Stimulated activated CD8-positive, alpha-beta memory T cell treated with anti-CD3 and anti-CD28 coated beads, Interleukin-7, amount 100 ng/mL, for 1 hour (primary cell): ENCODE measurements at places on chromosomes 5 and 9.

DNA sequence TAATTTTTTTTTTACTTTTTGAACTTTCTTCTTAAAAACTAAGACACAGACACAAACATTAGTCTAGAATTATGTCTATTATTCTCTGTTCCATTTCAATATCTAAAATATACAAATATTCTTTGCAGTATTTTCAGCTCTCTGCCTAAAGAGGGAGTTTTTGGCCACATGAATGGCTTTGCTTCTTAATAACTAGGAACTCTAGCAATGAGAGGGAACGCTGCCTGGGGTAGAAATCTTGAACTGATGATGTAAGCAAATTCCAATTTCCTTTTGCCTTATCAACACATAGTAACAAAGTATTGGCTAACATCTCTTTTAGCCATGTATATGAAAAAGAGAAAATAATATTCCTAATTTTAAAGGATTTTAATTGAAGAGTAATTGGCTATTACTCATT, 51.9 kb downstream of the SLC25A46 start:
- no peak for DNase-seq

GRCh38 chr9:126794441-126794840, 10.4 kb upstream of the ZBTB43 start:
- DNase-seq, result no peak

- DNase-seq, result no peak
Measured at GRCh38 chr5:98796197-98796972, 22.9 kb downstream of the RGMB start.

GRCh38 chr9:1042466-1042865, 7.7 kb upstream of the DMRT2 start:
- DNase-seq, result no peak

DNA sequence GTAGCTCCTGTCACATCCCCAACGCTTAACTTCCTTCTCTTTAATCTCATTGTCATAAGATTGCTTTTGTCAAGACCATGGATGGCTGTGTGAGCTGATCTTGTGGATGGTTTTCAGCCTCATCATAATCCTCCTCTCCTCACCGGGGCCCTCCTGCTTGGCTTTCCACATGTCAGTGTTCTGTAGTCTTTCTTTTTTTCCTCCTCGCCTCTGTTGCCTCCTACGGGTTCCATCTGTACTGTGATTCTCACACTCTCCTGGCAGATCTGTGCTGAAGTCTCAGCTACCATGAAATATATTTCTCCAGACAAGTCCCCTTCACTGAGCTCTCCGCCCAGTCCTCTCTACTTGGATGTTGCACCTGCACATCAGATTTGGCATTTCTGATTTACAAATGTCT, 34.9 kb upstream of the FAM120AOS start:
- no peak for DNase-seq

- no peak for DNase-seq
Measured at GRCh38 chr5:137635521-137635921, 100.4 kb downstream of the KLHL3 start.

- DNase-seq, result no peak
Measured at GRCh38 chr5:72154076-72154756, 46.9 kb downstream of the MAP1B start.

DNA sequence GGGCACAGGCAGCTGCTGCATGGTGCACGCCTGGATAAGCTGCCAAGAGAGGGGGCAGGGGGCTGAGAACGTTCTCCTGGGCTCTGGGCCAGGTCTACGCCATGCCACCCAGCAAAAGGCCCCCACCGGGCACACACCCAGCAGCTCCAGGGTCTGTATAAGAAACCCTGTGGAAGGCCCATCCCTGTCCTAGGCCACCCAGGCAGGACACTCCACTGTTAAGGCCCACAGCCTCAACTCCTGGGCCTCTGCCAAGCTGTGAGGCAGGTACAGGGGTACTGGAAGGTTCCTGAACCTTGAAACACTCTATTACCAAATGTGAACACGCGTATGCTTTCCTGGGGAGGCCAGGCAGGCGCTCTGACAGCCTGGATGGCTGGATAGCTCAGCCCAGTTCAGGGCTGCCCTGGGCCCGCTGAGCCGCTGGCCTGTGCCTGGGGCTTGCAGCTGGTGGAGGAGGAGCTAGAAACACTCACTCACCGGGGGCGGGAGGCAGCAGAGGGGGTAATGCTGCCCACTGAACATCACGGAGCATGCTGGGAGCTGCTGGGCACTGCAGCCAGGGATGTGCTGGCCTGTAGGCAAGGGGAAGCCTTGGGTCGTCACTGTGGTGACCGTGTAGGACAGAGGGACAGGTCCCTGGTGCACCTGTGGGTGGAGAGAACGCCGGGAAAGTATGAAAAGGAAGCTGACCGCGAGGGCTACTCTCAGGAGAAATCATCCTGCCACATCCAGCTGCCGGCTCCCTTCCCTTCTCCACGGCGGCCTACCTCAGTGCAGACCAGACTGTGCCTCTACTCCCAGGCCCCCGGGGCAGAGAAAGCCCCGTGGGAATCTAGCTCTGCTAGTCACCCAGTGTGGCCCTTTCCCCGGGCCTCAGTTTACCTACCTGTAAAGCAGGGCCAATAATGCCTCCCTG, 6.0 kb downstream of the RNF44 start:
- DNase-seq, result no peak

- no peak for DNase-seq
Measured at GRCh38 chr9:99253134-99253533, 31.1 kb downstream of the SEC61B start.

GRCh38 chr9:135969064-135969683, 8.0 kb upstream of the UBAC1 start:
- no peak for DNase-seq

- no peak for DNase-seq
Measured at GRCh38 chr9:97136421-97136820, 97.5 kb upstream of the CTSV start.

DNA sequence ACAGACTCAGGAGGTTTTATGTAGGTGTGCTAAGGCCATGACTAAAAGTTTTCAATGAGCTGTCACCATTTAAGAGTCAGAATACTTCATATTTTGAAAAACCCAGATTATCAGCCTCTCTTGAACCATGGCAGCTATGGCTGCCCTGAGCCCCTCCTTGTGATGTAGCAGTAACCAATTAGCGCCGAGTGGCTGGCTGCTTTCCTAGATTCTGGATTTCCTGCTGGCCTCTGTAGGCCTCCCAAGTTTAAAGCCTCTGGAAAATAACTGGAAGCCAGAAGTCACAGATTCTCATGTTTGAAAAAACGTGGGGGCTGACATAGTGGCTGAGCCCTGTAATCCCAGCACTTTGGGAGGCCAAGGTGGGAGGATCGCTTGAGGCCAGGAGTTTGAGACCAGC, 25.5 kb downstream of the DAB2IP start:
- no peak for DNase-seq

DNA sequence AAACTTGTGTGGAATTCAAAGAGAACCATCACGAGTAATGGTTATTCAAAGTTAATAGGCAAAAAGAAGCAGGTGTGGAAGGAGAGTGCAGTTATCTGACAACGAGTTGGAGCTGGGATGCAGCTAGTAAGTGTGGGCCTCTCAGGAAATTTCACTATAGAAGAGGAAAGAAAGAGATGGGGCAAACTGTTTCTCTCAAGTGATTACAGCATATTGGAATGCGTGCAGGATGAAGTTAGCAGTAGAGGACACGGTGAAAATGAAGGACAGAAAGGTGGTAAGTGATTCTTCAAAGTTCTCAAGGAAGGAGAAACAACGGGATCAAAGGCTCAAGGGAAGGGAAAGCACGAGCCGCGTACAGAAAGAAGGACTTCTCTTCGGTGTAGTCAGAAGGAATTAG, 84.0 kb downstream of the ADAMTS12 start:
- DNase-seq, result no peak

DNA sequence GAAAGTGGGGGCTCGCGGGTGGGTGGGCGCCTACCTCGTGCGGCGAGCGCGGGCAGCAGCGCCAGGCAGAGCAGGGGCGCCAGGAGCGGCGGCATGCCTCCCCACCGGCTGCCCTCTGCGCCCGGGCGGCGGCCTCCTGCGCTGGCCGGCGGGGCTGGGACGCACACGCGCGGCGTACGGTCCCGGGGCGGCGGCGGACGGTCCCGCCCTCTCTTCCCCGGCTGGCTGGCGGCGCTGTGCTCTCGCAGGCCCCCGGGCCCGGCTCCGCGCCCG, 220 bp downstream of the NOTCH1 start:
- no peak for DNase-seq

DNA sequence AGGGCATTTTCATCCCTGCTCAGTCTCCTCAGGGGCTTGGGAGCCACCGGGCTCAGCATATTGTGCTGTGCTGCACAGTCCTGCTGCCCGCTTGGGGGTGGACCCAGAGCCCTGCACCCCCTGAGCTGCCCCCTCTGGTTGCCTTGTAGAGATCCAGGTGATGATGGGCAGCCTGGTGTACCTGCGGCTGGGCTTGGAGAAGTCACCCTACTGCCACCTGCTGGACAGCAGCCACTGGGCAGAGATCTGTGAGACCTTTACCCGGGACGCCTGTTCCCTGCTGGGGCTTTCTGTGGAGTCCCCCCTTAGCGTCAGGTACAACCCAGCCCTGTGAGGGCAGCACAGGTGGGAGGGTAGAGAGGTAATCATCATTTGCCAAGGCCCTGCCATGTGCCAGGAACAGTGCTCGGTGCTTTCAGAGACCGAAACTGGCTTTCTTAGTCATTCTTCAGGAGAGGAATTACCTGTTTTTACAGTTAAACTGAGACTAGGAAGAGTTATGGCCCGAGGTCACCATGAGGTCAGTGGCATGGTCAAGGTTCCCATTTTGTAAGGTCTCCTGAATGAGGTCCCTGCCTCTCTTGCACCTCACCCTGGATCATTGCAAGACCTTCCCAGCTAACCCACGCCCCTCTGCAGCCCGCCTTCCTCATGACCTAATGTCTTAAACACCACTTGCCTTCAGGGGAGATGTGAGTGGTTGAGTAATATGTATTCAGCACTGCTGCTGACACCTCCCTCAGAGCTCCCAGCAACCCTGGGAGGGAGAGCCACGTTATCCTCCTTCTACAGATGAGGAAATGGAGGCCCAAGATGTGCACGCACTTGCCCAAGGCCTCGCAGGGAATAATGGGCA, 7.5 kb downstream of the NHP2 start:
- DNase-seq, result peak; percentile 64

- no peak for DNase-seq
Measured at GRCh38 chr5:160271836-160272235, 40.5 kb downstream of the CCNJL start.

DNA sequence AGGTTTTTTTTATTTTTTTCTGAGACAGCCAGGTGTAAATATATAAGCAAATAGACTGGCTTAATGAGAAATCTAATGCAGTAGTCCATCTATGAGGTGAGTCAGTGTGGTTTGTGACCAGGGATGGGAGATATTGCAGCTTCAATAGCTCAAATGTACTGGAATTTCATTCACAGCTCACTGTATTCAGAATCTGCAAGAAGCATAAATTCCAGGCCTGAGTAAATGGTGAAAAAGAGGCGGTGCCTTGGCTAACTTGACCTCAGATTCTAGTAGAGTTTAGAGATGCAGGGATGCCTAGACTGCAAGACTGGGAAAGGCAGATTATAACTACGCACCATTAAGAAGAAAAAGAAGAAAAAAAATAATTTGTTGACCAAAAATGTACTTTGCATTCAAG, 151.9 kb upstream of the SMC2 start:
- no peak for DNase-seq

DNA sequence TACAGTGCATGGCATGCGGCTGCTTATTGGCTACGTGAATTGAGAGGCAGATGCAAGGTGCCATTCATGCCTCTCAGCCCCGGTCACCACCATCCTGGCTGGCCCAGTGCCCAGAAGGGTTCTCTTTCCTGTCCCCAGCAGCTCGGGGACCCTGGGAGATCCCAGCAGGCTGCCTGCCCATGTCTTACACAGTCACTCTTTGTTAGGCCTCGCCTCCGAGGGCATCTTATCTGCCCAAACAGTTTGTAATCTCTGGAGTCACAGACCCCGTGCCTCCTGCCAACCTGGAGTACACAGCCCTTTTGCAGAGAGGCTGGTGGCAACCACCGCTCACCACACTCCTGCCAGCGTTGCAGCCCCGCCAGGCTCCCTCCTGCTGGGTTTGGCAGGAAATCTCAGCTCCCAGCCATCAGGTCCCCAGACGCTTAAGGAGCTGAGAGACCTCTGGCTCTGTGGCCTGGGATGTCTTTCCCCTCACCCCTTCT, 7.0 kb upstream of the AK1 start:
- DNase-seq, result no peak
